NCI-H187 treated with DMSO at 0.1 percent for 48 hours (cell line): ENCODE measurements at places on chromosomes 4 and X.

DNA sequence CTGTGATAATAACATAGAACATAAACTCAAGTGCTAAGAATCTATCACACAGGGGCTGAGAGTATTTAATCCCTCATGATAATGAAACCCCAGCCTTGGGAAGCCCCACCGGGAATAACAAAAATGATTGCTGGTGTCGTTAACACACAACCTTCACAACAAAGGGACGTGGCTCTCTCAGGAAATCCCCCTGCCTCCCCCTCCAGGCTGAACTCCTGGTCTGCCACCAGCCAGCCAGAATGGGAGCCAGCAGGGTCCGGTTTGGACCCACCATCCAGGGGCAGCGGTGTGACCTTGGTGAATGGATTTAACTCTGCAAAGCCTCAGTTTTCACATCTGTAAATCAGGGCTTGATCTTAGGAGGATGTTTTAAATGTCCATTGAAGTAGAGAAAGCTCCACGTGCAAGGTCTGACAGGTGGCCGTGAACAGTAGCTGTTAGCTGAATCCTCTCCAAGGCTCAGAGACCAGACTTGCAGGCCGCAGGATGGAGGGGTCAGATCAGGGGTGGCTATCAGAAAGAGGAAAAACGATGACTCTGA, 46.5 kb downstream of the ABLIM2 start:
- no peak for DNase-seq

GRCh38 chr4:97548943-97549583, 594.2 kb downstream of the STPG2 start:
- DNase-seq = no peak

DNA sequence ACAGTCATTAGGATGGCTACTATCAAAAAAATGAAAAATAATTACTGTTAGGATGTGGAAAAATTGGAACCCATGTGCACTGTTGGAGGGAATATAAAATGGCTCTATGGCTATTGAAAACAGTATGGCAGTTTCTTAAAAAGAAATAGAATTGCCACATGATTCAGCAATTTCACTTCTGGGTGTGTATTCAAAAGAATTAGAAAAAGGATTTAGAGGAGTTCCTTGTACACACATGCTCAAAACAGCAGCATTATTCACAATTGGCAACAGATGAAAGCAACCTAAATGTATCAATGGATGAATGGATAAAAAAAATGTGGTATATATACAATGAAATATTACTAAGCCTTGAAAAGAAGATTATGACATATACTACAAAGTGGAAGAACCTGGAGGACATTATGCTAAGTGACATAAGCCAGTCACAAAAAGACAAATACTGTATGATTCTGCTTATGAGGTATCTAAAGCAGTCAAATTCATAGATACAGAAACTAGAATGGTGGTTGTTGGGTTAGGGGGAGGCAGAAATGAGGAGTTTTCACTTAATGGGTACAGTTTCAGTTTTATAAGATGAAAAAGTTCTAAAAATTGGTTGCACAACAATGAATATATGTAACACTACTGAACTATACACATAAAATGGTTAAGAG, 123.2 kb downstream of the ELOVL6 start:
- DNase-seq = no peak

- no peak for DNase-seq
These were observed 38.6 kb upstream of the AGA start for GRCh38 chr4:177480795-177481194.

DNA sequence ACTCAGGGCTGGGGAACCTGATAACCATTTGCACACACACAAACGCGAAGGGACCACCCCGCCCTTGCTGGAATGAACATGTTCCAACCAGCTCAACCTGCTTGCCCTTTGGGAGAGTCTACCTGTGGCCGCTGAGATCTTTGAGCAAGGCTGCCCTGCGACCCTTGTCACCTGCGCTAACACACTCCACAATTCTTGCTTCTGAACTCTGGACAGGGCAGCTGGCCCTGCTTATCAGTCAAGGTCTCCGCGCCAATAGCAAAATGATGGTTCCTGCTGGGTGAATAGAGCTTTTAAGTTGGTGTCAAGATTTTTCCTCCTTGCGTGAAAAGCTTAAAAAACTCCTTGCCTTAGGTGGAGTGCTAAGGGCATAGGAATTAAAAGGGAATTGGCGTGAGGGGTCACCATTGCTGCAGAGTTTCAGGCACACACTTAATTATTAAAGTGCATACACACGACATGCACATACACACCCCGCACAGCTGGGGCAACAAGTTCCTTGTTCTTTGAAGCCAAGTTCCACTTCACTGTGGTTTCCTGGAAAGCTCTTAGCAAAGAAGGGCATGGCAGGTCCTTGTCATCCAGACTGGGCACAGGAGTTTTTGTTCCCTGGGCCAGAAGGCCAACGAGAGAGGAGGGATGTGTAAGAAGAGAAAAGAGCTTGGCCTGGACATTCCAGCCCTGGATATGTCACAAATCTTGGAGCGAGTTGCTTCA, 207.7 kb downstream of the STIM2 start:
- no peak for DNase-seq

DNA sequence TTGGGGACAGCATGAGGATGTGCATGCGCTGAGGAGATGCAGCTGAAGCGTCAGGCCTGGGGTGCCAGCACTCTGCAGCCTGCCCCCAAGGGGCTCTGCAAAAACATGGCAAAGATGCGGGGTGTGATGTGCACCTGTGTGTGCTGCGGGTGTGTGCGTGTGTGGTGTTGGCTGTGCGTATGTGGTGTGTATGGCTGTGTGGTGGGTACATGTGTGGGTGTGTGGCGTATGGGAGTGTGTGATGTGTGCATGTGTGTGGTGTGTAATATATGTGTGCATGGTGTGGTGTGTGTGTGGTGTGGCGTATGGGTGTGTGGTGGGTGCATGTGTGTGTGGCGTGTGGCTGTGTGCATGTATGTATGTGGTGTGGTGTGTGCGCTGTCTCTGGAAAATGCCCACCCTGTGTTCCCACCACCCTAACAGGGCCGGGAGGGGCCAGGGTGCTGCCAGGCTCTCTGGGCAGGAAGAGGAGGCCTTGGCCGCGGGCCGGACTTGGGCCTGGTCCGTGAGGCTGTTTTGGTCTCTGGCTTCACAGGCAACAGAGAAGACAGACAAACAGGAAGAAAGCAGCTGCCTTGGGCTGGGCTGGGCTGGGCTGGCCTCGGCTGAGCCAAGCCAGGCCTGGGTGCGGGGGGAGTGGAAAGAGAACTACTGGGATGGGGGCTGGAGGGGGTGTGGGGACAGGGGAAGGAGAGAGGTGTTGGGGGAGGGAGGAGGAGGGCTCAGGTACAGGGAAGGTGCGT, 1.1 kb upstream of the AVPR2 start:
- no peak for DNase-seq
